ENCODE measurements at places on chromosomes 1 and 21. TPM values are rescaled to one million over a fixed set of nuclear protein-coding genes. Genes with fewer than 3 reads are reported as not detected.

The MAP10 gene
- not detected for total RNA-seq

The DENND2D gene
- total RNA-seq = 3.2 TPM

The CD1E gene
- not detected for total RNA-seq

- DNase-seq = no peak
Observed at GRCh38 chr1:188056011-188056410, 1227.3 kb downstream of the PLA2G4A start.

The BRDT gene
- not detected for total RNA-seq

Measured in PC-3 (cell line).